ENCODE measurements at places on chromosomes 13 and 19.

GRCh38 chr19:12984143-12984627, 11.1 kb upstream of the NFIX start:
- DNase-seq = no peak

- DNase-seq = no peak
Measured at GRCh38 chr19:16089010-16089846, 12.9 kb downstream of the TPM4 start.

- DNase-seq = no peak
Measured at GRCh38 chr19:23403581-23404324, 8.5 kb upstream of the ZNF91 start.

DNA sequence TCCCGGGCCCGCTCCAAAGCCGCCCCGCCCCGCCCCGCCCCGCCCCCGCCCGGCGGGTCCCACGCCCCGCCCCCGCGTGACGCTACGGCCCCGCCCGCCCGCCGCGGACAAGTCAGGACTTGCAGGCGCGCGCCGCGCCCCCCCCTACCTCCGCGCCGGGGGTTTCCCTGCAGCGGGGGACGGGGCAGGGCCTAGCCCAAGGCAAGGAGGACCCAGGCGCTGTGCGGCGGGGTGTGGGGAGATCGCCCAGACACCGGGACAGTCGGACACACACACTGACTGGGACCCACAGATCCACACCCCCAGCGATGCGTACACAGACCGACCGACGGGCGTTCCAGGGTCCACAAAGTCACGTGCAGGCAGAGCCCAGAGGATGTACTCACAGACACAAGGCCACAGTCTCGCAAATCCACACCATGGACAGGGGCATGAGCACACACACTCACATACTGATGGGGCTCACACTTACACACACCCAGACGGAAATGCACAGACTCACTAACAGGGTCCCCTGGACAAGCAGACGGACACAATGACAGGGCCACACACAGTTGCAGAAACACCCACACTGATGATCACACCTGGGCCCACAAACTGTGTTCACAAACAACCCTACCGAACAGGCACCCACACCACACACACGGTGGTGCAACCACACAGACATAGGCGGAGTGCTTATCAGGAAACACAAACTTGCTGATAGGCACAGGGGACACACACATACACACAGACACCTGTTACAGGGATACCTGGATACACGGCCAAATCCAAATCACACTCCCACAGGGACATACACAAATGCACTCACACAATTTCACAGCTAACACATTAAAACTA, 436 bp upstream of the BBC3 start:
- DNase-seq = peak; percentile 92

DNA sequence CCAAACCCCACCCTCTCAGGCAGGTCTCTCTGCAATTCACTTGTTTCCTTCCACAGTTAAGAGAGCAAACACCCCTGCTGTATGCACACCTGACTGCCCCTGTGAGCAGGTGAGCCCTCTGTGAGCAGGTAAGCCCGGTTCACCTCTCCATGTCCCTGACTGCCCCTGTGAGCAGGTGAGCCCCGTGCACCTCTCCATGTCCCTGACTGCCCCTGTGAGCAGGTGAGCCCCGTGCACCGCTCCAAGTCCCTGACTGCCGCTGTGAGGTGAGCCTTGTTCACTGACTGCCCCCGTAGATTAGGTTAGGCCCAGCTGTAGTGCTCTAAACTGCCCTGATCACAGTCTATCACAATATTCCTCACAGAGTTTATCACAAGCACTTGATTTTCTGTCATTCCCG, 29.2 kb downstream of the TMTC4 start:
- DNase-seq = no peak

- DNase-seq = no peak
Measured at GRCh38 chr19:47012617-47013016, 7.0 kb upstream of the NPAS1 start.

DNA sequence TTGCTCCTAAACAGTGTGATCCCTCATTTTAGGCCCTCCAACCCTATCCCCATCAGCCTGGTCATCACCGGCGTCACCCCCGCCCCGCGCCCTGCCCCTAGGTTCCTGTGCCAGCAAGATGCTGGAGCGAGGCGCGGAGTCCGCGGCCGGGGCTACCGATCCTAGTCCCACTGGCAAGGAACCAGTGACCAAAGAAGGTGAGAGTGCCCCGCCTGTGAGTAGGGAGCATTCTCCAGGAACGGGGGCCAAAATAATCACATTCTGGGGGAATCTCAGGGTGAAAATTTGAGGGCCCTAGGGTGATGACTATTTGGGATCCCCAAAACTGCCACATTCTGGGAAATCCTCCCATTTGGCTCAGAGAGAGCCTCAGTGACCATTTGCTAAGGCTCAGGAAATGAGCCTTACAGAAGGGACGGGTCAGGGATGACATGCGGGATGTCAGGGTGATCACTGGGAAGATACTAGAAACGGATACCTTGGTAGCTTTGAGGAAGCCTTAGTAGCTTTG, 1.4 kb downstream of the ZNF575 start:
- DNase-seq = no peak

DNA sequence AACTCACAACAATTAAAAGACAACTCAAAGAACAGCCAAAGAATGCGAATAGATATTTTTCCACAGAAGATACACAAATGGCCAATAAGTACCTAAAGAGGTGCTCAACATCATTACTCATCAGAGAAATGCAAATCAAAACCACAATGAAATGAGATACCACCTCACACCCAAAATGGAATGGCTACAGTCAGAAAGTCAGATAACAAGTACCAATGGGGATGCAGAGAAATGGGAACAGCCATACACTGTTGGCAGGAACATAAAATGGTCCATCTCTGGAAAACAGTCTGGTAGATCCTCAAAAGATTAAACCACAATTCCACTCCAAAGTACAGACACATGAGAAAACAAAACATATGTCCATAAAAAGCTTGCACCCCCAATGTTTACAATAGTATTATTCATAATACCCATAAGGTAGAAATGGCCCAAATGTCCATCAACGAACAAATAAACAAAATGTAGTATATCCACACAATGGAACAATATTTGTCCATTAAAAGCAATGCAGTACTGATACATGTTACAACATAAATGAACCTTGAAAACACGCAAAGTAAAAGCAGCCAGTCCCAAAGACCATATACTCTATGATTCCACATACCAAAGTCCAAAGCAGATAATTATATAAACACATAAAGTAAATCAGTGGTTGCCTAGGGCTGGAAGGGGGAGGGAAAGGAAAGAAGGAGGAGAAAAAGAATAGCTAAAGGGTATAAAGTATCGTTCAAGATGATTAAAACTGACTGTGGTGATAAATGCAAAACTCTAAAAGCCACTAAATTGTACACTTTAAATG, 19.6 kb downstream of the USP12 start:
- DNase-seq = no peak

DNA sequence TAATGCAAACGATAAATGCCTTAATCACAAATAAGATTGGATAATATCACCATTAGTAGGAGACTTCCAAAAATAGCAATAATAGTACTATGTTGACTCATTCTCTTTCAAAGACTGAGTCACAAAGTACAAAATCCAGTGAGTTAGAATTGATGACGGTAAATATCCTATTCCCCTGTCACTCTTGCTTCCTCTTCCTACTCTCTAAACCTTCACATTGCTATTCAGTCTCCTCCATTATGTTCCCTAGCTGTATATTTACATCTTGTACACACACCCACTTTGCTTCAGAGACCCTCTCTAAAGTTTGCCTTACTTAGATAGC, 26.3 kb upstream of the INTS6 start:
- no peak for DNase-seq

GRCh38 chr19:6686628-6686975, 16.6 kb upstream of the TNFSF14 start:
- no peak for DNase-seq

DNA sequence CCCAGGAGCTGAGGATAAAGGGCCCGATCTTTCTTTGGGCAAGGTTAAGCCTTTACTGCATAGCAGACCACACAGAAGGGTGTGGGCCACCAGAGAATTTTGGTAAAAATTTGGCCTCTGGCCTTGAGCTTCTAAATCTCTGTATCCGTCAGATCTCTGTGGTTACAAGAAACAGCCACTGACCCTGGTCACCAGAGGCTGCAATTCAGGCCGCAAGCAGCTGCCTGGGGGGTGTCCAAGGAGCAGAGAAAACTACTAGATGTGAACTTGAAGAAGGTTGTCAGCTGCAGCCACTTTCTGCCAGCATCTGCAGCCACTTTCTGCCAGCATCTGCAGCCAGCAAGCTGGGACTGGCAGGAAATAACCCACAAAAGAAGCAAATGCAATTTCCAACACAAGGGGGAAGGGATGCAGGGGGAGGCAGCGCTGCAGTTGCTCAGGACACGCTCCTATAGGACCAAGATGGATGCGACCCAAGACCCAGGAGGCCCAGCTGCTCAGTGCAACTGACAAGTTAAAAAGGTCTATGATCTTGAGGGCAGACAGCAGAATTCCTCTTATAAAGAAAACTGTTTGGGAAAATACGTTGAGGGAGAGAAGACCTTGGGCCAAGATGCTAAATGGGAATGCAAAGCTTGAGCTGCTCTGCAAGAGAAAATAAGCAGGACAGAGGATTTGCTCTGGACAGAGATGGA, 8.4 kb upstream of the CEACAM19 start:
- DNase-seq = no peak

- DNase-seq = no peak
Measured at GRCh38 chr13:103164251-103164650, 98.0 kb upstream of the SLC10A2 start.

DNA sequence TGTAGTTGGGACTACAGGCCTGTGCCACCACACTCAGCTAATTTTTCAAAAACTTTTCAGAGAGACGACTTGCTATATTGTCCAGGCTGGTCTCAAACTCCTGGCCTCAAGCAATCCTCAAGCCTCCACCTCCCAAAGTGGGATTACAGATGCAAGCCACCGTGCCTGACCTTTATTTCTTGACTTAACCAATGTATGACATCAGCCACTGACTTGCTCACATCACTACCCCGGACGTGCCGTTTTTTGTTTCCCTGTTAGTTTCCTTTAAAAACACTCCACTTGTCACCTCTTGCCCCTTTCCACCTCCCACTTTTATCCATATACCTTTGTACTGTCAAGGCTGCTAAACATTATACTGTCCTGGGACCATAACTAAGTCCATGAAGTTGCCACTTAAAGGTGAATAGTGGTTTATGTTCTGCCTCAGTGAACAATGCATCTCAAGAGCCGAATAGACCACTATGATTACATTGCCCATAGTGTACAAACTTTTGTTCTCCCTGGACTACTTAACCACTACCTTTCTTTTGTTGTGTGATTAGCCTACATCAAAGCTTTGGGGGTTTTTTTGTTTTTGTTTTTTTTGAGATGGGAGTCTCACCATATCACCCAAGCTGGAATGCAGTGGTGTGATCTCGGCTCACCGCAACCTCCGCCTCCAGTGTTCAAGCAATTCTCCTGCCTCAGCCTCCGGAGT, 2.3 kb upstream of the EPHX3 start:
- no peak for DNase-seq

GRCh38 chr19:33771384-33772101, 25.1 kb upstream of the KCTD15 start:
- DNase-seq = peak; percentile 65

DNA sequence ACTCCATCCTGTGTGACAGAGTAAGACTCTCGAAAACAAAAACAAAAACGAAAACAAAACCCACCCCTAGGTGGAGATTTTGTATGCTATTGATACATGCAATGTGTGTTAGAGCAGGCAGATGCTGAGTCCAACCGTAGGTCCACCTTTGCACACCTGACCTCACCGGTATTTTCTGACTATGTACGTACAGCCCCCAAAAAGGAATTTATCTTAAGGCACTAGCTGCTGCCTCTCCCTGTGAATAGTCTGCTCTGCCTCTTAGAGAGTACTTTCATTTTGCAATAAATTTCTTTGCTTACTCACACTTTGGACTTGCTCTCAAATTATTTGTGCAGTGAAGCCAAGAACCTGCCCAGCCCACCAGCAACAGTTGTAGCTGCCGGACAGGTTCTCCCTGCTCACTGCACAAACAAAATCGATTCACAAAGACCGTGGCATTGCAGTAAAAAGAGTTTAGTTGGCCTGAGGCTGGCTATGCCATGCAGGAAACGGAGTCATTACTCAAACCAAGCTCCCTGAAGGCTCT, 8.2 kb upstream of the ZNF77 start:
- DNase-seq = no peak

GRCh38 chr13:36673352-36673751, 468 bp upstream of the SERTM1 start:
- no peak for DNase-seq

- DNase-seq = peak; percentile 35
Measured at GRCh38 chr19:980133-980998, 3.8 kb upstream of the WDR18 start.

DNA sequence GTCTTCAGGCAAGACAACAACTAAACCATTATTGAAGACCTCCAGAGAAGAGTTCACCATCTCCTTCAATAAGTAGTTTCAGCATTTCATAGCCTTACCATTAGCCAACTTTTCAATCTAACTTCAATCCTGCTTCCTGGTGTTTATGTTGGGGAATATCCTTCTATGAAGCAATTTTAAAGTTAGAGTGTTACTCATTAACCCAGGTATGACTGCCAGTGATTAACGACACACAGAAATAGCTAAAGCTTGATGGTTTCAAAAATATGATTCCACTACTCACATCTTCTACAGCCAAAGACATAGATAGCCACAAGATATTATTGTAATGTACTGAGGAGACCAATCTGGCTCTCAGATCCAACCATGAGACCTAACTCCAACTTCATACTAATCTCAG, 403.2 kb downstream of the EFNB2 start:
- DNase-seq = no peak

DNA sequence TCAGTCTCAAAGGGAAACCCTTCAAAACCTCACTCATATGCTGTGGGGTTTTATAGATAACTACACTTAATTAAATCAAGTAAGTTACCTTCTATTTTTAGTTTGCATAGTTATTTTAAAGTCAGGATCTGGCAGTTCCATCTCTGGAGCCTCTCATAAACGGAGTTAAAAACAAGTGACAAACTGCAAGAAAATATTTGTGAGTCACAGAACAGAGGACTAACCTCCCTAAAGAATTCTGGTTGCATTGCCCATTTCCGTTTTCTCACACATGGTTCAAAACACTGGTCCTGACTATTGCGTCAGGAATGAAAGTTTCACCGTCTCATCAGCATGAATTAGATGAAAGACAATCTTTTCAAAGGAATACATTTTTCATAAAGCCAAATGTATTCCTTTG, 10.6 kb downstream of the RXFP2 start:
- DNase-seq = peak; percentile 66

- no peak for DNase-seq
Measured at GRCh38 chr13:106532111-106532929, 3.1 kb downstream of the EFNB2 start.

- DNase-seq = peak; percentile 62
Measured at GRCh38 chr19:3061182-3062161, 823 bp downstream of the TLE5 start.

DNA sequence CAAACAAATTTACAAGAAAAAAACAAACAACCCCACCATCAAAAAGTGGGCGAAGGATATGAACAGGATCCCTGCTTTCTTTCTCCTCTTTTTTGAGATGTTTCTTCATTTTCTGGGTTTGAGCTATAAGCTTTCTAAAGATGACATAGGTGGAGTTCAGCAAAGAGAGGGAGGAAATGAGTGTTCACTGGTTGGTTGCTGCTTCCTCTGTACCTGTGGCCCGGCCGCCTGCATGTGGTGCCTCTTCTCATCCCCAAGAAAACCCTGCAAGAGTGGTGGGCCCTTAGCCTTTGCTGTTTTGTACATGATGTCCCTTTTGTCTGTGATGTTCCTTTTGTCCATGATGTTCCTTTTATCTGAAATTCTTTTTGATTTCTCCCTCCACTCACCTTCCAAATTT, 178.4 kb upstream of the SERP2 start:
- DNase-seq = no peak

All from NB4 (cell line).